ENCODE measurements at places on chromosomes 4 and X.

- no peak for DNase-seq
Observed at GRCh38 chr4:107258359-107258758, 222.2 kb upstream of the DKK2 start.

GRCh38 chrX:96449896-96450295 lies 234.7 kb upstream of the DIAPH2 start:
- no peak for DNase-seq

DNA sequence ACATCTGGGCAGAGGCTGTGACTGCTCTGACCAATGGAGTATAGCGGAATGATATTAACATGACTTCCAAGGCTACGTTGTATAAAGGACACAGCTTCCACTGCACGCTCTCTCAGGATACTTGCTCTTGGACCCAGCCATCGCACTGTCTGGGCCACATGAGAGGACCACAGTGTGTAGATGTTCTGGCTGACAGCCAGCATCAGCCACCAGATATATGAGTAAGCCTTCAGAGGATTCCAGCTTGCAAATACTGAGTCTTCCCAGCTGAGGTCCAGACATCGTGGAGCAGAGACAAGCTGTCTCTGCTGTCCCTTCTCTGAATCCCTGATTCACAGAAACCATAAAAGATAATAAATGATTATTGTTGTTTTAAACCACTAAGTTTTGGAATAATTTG lies 146.8 kb upstream of the USP9X start:
- no peak for DNase-seq

- DNase-seq, result no peak
Observed at GRCh38 chr4:36010397-36010929, 233.9 kb downstream of the ARAP2 start.

DNA sequence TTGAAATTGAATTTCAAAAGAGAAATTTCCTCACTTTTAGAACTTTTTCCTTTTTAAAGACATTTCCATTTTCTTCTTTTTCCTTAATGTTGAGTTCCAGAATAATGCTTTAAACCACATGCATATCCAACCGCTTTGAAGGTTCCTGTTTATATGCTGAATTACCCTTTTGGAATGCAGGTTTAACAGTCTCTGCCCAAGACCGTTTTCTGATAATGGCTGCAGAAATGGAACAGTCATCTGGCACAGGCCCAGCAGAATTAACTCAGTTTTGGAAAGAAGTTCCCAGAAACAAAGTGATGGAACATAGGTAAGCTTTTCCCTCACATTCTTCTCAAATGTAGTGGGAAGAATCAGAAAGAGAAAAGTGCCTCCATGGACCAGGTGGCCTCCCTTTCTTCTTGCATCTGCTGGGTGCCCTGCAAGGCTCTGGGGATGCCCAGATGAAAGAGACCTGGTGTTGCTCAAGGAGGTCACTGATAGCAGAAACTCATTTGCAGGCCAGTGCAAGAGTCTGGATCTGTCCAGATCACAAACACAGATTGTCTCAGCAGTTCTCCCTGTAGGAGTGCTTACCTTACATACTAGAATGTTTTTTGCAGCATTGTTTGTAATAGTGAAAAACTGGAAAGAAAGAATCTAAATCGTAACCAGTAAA lies 42.9 kb downstream of the MOSPD2 start:
- DNase-seq, result no peak

Measured in G401 (cell line).